ENCODE measurements at places on chromosomes 2 and 18. TPM values are rescaled to one million over a fixed set of nuclear protein-coding genes. Genes with fewer than 3 reads are reported as not detected.

DNA sequence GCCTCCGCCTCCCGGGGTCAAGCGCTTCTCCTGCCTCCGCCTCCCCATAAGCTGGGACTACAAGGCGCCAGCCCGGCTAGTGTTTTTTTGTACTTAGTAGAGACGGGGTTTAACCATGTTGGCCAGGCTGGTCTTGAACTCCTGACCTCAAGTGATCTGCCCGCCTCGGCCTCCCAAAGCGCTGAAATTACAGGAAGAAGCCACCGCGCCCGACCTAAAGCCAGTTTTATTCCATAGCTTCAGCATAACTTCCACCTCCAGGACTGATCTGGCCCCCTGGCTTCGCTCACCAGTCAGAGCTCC is 783 bp upstream of the TXNL4A start:
- peaks cover 34% of the 10 kb centered on the region for H3K4me1 ChIP-seq
- no peak overlapping the region for H3K4me3 ChIP-seq
- no peaks in the 10 kb centered on the region for H3K27me3 ChIP-seq
- peak overlapping the region; percentile 96 for H3K27ac ChIP-seq
- DNase-seq: no peak

DNA sequence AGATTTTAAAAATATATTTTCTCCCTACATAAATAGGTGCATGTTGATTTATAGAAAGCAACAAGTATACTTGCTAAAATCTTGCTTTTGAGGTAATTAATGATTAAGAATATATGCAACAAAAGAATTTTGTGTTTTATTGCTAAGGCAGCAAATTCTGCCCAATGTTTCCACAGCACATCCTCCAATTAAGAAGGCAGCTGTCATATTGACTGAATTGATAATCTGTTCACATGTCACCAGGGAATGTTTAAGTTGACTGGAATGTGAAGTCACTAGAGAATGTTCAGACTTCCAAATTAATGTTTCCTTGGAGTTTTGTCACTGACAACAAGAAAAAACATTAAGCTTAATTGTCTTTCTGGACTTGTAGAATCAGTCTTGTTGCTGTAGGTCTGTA is 1602.7 kb upstream of the SLC39A10 start:
- H3K27ac ChIP-seq: no peak overlapping the region
- no peaks in the 10 kb centered on the region for H3K4me1 ChIP-seq
- no peaks in the 10 kb centered on the region for H3K27me3 ChIP-seq
- no peaks in the 10 kb centered on the region for H3K36me3 ChIP-seq
- DNase-seq: no peak

DNA sequence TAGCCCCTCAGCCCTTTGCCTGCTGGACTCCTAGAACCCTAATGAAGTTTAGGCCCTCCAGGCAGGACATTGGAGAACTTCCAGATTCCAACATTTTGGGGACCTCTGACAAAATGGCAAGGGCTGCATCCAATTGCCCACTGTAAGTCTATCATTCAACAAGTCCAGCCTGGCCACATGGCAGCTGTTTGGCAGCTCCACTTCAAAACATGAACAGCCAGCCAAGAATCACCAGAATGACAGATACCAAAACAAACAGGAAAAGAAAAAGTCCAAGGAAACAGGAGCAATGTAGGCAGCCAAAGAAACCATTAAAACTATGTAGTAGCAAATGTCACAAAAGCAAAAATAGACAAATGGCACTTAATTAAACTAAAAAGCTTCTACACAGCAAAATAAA is 25.5 kb downstream of the SLC4A5 start:
- no peaks in the 10 kb centered on the region for H3K4me1 ChIP-seq
- no peak overlapping the region for H3K4me3 ChIP-seq
- H3K27me3 ChIP-seq: no peaks in the 10 kb centered on the region
- no peak for DNase-seq
- peaks cover 4% of the 10 kb centered on the region for H3K36me3 ChIP-seq

Gene KIF5C
- polyA plus RNA-seq: 3.4 TPM

Gene ADAM23
- not detected for polyA plus RNA-seq
